DND-41 (cell line): ENCODE measurements at places on chromosomes 4 and X.
A peak's percentile ranks its signal among the peaks of the same experiment; 100 is the strongest.

GRCh38 chrX:10015723-10016518 is 48.8 kb downstream of the CLDN34 start:
- H3K27me3 ChIP-seq, result no peaks in the 10 kb centered on the region
- peaks cover 25% of the 10 kb centered on the region for H3K4me1 ChIP-seq
- peak overlapping the region; percentile 24; the same call in 1 of the 2 replicates for H3K4me3 ChIP-seq
- no peaks in the 10 kb centered on the region for H3K36me3 ChIP-seq
- DNase-seq, result peak; percentile 18
- no peak overlapping the region; the same call in 1 of the 2 replicates for H3K27ac ChIP-seq

GRCh38 chrX:1449036-1449822 is 3.5 kb downstream of the ASMTL start:
- peaks cover 31% of the 10 kb centered on the region for H3K36me3 ChIP-seq
- H3K4me3 ChIP-seq, result 0 out of 2 replicates have a peak overlapping the region, but pooled peaks have one; percentile 0

DNA sequence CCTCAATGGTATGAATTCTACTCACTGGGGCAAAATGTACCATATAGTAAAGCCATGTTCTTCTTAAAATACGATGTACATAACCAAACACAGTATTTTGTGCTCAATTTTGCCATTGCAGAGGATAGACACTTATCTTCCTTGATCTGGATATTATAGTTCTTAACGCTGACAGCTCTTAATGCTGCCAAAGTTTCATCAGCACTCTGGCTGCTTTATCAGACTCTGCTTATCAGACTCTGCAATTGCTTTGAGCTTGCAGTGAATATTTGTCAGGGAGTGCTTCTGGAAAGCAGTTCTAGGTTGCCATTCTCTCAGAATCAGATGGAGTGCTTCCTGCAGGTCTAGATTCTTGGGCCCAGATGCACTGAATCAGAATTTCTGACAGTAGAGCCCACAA is 863.1 kb downstream of the CCSER1 start:
- H3K36me3 ChIP-seq, result no peaks in the 10 kb centered on the region
- no peak overlapping the region for H3K27ac ChIP-seq
- H3K27me3 ChIP-seq, result no peaks in the 10 kb centered on the region
- no peak for DNase-seq
- no peak overlapping the region for H3K4me3 ChIP-seq

GRCh38 chrX:147853701-147854100 is 58.0 kb upstream of the FMR1 start:
- peaks cover 7% of the 10 kb centered on the region; the same call in 1 of the 2 replicates for H3K4me1 ChIP-seq
- no peaks in the 10 kb centered on the region for H3K27me3 ChIP-seq
- H3K4me3 ChIP-seq, result no peak overlapping the region

DNA sequence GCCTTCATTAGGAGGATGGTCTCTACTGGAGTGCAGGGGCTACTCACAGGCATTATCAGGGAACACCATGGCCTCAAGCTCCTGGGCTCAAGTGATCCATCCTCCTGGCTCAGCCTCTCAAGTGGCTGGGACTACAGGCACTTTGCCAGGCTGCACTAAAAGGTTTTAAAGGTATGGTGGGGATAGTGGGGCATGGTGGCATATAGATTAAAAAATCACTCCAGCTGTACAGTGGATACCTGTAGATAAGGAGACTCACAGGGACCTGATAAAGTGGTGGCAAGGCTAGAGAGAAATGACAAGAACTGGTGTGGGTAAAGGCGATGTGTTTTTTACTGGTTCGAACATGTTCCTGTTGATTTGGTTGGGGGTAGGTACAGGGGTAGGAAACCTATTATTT is 5.9 kb downstream of the ZAR1 start:
- H3K27ac ChIP-seq, result no peak overlapping the region
- no peaks in the 10 kb centered on the region for H3K27me3 ChIP-seq
- no peak overlapping the region for H3K4me3 ChIP-seq
- no peaks in the 10 kb centered on the region for H3K4me1 ChIP-seq

- no peaks in the 10 kb centered on the region for H3K36me3 ChIP-seq
- H3K4me3 ChIP-seq, result no peak overlapping the region
- H3K27ac ChIP-seq, result no peak overlapping the region
- H3K4me1 ChIP-seq, result no peaks in the 10 kb centered on the region
- no peaks in the 10 kb centered on the region for H3K27me3 ChIP-seq
- no peak for DNase-seq
Observed at GRCh38 chr4:25658777-25659176, 3.1 kb downstream of the SLC34A2 start.

DNA sequence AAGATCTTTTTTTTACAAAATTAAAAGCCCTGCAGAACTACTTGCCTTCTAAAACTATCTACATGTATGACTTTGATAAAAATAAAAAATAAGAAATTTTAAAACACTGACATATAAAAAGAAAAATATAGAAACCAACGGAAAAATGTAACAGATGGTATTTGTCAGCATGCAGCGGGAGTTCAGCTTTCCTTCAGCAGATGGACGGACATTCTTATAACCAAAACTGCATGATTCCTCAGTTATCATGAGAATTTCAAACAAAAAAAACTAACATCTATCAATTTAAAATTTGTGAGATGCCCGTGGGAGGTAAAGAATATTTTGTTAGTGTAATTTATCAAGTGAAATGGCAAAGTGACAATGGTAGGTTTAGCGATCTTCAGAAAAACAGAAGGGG is 23.2 kb downstream of the RWDD4 start:
- H3K4me3 ChIP-seq, result no peak overlapping the region
- DNase-seq, result no peak
- no peaks in the 10 kb centered on the region for H3K27me3 ChIP-seq
- H3K27ac ChIP-seq, result no peak overlapping the region
- H3K36me3 ChIP-seq, result no peaks in the 10 kb centered on the region

GRCh38 chr4:72388521-72388920 is 180.5 kb downstream of the ADAMTS3 start:
- no peaks in the 10 kb centered on the region for H3K36me3 ChIP-seq
- H3K27me3 ChIP-seq, result no peaks in the 10 kb centered on the region
- no peak for DNase-seq
